ENCODE measurements at places on chromosomes 4 and X.

- DNase-seq: no peak
These were observed 19.8 kb upstream of the ADD1 start for GRCh38 chr4:2823671-2824328.

GRCh38 chr4:86152454-86152853 is 207.4 kb downstream of the MAPK10 start:
- DNase-seq: no peak

DNA sequence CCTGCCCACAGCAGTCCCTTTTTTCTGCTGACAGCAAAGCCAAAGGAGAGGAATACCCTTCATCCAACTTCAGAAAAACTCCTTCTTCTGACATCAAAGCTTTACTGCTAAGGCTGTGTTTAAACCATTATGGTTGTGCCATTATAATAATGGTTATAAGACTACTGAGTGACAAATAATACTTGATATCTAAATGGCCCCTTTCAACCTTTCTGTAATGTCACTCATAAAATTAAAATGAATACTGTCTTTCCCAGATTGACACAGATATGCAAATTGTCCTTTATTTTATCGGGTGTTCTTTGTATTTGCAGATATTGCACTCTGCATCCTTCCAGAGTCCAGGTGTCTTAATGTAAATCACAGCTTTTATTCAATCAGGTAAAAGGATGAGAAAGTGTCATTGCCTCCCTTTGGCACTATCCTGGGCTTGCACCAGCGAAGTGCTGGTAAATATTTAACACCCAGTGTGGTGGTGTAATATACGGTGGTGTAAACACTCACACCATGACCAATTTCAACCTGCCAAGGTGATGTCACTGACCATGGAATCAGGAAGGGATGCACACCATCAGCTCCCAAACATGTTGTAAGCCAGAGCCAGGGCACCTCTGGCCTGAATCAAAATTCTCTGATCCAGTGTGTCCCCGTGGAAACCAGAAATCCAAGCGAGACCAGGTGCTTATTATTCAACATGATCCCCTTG is 139.4 kb upstream of the TENM3 start:
- no peak for DNase-seq

DNA sequence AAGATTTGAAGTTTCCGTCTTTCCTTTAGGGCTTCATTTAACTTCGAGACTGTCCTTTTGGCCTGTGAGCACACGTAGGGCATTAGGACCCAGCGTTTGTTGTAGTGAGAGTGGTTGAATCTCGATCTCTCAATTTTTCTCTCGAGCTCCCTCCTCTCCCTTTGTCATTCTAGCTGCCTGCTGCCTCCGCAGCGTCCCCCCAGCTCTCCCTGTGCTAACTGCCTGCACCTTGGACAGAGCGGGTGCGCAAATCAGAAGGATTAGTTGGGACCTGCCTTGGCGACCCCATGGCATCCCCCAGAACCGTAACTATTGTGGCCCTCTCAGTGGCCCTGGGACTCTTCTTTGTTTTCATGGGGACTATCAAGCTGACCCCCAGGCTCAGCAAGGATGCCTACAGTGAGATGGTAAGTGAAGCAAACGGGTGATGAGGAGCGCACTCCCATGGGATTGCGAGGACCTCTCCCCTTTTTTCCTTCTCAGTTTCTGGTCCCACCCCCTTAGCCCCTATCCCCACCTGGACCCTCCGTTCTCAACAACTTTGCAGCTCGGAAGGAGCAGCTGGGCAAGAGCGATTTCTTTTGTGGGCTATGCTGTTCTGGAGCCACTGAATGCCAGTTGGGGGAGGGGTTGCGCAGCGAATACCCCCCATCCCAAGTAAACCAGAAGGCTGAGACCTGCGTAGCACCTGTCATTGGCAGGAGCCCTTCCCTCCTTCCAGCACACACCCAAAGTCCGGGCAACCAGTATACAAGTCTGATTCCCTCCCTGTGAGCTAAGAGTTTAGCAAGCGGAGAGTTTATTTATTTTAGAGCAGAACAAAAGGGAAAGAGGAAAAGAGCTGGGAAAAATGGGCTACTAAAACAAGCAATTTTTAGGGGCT is at the start of gene TMEM35A:
TSS of gene TMEM35A (plus strand) at position 164 of the 883 bp plus-strand sequence. CDS start at position 288, 124 bp downstream.
- DNase-seq: no peak

DNA sequence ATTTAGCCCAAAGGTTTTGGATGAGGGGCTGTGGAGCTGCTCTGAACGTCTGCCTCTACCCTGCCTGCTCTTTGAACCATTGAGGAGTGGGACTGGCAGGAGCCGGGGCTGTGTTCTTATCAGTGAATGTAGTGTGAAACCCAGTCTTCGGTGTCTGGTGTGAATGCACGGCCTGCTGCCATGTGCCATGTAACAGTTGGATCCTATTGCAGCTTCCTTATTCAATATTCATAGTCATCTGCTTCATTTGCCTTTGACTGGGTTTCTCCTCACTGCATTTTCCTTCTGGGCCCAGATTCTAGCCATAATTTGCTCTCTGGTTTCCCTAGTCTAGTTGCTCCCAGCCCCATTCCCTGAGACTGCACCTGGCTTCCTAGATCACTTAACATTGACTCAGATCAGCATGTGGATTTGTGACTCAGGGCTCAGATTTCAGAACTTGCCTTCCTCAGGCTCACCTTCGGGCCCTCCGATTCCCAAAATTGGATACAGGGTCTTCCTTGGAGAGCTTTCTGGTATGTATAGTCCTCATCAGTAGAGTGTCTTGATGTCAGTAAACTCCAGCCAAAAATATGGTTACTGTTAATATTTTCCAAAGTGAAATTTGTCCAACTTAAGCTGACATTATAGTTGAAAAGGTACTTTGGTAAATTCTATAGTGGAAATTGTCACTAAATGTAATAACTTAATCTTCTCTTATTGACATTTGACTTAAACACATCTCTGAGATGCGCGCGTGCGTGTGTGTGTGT is 94.0 kb upstream of the DDIT4L start:
- DNase-seq: no peak

DNA sequence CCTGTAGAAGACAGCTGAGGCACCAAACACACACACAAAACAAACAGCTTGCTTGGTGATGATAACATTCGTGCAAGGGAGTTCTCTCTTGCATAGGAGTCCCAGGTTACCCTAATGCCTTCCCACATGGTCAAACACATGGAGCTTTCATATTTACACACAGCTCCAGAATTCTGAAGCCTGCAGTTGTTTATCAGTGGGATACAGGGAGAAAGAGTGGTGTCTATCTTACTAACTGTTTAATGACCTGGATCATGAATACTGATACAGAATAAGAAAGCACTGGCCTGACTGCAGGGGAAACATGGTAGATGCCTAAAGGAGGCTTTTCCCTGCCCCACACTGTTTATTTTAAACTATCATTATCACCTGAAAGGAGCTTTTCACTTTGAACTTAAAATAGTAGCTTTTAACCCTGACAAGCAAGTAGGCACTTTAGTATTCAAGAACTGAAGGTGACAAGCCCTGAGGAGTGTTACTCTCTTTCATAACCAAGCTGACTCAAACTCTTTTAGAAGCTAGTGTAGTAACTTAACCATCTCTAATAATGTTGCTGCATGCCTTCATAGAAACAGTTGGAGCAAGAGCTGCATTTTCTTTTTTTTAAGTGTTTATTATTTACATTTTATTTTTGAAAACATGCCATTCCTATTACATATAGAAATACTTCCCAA is 15.6 kb downstream of the TET2 start:
- DNase-seq: no peak

- no peak for DNase-seq
These were observed 622.7 kb downstream of the RAB28 start for GRCh38 chr4:12861422-12861821.

- DNase-seq: no peak
These were observed 144.7 kb upstream of the ITM2A start for GRCh38 chrX:79511799-79512198.

DNA sequence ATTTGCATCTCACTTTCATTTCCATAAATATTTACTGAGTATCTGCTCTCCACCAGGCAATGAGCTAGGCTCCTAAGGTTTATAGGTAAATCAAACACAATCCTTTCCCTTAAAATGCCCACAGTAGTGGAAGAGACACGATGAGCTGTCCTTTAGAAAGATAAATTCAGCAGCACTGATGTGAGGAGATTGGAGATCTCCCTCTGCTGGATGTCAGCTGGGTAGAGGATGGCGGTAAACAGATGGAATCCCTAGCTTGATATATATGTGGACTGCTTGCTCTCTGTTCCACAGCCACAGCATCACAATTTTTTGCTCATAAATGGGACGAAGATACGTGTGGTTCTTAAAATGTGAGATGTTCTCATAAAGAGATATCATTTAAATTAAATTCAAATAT is 216.4 kb upstream of the RASGEF1B start:
- no peak for DNase-seq

DNA sequence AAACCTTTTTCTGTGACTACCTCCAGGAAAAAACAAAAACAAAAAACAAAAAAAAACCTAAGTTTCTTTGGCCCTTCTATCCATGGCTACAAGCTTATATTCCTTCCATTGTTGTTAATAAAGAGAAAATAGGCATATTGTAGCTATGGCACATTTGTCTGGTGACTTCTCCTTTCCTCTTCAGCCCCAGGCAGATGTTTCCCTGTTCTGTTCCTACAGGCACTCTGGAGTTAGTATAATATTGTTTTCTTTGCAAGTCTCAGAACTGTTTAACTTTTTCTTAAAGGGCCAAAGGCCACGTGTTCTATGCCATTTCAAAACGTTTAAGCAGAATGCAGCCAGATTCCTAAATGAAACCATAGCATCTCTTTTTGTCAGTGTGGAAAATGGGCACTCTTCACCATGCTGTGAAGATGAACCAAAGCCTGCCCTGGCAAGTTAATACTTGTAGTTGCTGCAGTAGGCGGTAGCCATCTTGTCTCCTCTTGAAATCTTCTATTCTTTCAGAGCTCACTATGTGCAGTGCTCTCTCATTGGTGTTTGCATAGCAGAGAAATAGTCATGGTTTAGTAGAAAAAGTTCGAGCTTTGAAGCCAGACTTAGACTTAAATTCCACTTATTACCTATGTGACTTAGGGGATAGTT is 44.8 kb upstream of the MTMR1 start:
- no peak for DNase-seq

DNA sequence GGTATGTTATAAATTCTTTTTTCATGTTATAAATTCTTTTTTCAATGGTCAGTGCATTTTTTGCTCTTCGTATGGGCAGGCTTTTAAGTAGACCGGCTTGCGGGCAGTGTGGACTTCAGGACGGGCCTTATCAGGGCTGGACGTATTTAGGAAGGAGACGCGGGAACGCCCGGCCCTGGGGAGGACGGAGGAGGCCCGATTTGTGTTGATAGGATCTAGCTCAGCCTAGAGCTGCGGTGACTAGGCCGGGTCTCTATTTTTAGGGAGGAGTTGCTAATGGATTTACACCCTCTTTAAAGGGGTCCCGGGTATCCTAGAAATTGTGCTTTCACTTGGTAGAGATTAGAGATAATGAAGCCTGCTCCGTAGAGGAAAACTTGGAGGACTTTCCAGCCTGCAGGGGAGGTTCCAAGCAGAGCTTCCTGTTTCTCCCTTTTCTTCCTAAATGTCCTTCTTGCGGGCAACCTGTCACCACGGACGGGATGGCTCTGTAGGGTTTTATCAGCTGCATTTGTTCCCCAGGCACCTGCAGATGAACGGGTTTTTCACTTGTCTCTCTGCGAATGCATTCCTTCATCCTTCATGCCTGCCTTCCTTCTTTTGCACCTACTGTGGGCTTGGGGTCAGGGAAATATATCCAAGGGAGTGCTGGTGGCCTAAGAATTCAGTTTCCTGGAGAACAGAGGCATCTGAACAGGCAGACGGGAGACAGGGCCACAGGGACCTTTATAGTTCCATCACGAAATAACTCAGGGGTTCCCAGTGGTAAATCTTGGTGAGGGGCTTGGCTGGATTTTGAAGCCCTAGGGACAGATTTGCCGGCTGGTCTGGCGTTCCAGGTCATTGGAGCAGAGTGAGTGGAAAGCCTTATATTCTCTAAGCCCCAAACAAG is 1.4 kb downstream of the CD99 start:
- DNase-seq: no peak

DNA sequence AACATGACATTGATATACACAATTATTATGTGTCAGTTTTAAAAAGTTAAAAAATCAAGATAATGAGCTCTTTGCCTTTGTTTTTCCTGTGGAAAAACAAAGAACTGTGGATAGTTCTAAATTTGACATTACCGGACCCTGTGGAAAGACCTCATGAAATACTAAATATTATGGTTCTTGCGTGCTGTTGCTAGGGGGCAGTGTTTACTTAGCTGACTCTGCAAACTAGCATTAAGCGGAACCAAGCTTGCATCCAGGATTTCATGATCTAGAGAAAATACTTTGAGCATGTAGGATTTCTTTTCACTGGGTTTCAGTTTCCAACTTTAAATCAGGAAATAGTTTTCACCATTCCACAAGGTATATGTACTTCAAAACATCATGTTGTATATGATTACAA is 33.6 kb downstream of the CLCN4 start:
- DNase-seq: no peak

- DNase-seq: peak; percentile 70
These were observed 210.0 kb upstream of the STK26 start for GRCh38 chrX:131812847-131813825.

- peak; percentile 7 for DNase-seq
These were observed at the start of gene TASL for GRCh38 chrX:30577362-30577991. Gene TASL, minus strand, starts transcription at chrX:30577766. Its CDS starts 17,411 bp downstream, at chrX:30560355.

GRCh38 chr4:37715889-37716402 is 29.8 kb upstream of the RELL1 start:
- no peak for DNase-seq

DNA sequence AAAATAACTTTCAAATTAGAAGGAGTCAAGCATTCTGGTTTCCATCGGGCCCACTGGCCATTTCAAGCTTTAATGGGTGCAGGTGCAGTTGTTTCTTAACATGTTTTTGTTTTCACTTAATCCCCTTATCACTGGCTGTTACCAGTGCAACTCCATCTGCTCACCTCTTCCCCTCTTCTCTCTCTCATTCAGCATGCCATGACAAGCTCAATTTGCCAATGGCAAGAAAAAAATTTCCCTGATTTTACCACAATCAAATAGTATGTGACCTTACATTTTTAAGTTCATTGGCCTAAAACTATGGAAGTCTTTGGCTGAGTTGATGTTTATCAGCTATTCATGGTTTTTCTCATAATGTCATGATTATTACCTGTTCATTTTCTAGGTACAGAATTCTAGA is 299.1 kb upstream of the BMP3 start:
- no peak for DNase-seq

GRCh38 chr4:122528879-122529278 is 72.4 kb upstream of the IL2 start:
- no peak for DNase-seq
